ENCODE measurements at places on chromosomes 2 and 18. TPM values are rescaled to one million over a fixed set of nuclear protein-coding genes. Genes with fewer than 3 reads are reported as not detected.

Gene CYP27C1
- 0.18 TPM for total RNA-seq

Gene FEV
- total RNA-seq = not detected

Gene ZFAND2B
- 18.6 TPM for total RNA-seq

Gene CASP8
- 21.5 TPM for total RNA-seq

Gene FAM117B
- 5.4 TPM for total RNA-seq

Gene TMEM200C
- total RNA-seq = 0.14 TPM

Gene CYTIP
- total RNA-seq = not detected

Gene PMS1
- 17.5 TPM for total RNA-seq

Gene REG3A
- total RNA-seq = not detected

Gene PROKR1
- not detected for total RNA-seq

Gene MEP1B
- total RNA-seq = not detected

Gene ANKRD36
- total RNA-seq = 19.5 TPM

Gene GNAL
- total RNA-seq = 0.65 TPM

Gene RAMP1
- total RNA-seq = 10.5 TPM

Gene KCNG2
- total RNA-seq = 4.7 TPM

Gene UGT1A5
- total RNA-seq = not detected

Gene KCNJ3
- total RNA-seq = not detected

Data from smooth muscle cell of bladder (primary cell).